ENCODE measurements at places on chromosomes 7 and 10.

DNA sequence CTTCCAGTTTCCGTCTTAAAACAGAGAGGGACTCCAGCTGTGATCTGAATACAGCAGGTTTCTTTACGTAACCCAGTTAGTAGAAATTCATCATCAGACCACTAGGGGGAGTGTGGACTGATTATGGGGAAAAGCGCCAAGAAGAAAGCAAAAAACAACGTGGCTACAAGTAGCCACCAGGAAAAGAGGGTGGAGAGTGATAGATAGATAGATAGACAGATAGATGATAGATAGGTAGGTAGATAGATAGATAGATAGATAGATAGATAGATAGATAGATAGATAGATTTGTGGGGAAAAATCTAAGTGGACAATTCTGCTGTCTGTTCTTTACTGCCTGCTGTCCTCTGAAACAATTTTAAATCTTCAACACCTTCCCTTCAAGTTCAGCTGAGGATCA is 12.7 kb upstream of the AKR1B10 start:
- peak; percentile 84 for DNase-seq

- DNase-seq, result no peak
Observed at GRCh38 chr10:83809001-83809400, 330.3 kb upstream of the GHITM start.

DNA sequence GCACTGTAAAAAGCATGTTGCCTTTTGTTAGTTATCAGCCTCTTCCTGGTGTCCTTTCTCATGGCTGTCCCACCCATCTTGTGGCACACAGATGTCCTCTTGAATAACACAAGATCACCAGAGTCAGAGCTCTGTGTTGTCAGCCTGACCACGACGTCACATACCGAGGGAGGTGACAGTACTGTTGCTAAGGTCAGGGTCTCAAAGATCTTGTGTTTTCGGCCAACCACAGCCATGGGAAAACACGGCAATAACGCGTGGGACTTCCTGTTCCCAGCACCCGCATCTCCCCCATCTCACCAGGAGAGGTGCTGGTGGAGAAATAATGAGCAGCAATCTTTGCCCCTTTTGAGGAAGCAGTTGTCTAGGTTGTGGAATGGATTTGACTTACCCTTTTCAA is 40.4 kb downstream of the NPVF start:
- DNase-seq, result no peak

GRCh38 chr10:21130108-21130507 is 233.0 kb upstream of the NEBL start:
- DNase-seq, result no peak

DNA sequence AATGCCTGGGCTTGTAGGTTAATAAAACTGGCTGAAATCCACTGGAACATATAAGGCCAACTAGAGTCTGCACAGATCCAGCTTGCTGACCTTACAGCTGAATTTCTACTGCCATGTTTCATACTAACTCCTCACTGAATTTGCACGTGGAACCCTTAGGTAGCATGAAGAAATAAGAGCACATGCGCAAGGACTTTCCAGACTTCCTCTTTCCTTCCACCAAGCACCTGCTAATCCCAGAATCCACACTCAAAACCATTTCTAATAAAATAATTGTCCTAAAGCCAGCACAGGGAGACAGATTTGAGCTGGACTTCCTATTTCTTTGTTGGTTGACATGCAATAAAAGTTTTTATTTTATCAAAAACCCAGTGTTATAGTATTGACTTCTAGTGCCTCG is 46.8 kb downstream of the NPVF start:
- peak; percentile 7 for DNase-seq

Measured in inflammatory macrophage treated with lipopolysaccharide for 4 hours (primary cell).